ENCODE measurements at places on chromosomes 2 and 18.

DNA sequence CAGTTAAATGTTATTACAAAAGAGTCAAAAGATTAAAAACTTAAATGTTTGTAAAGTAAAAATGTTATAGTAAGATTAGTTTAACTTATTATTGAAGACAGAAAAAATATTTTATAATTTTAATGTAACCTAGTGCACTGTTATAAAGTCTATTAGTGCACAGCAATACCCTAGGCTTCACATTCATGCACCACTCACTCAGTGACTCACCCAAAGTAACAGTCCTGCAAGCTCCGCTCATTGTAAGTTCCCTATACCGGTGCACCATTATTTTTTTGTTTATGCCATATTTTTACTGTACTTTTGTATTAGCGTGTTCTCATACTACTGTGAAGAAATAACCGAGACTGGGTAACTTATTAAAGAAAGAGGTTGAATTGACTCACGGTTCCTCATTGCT, 759.7 kb upstream of the CDH7 start:
- no peak for DNase-seq

DNA sequence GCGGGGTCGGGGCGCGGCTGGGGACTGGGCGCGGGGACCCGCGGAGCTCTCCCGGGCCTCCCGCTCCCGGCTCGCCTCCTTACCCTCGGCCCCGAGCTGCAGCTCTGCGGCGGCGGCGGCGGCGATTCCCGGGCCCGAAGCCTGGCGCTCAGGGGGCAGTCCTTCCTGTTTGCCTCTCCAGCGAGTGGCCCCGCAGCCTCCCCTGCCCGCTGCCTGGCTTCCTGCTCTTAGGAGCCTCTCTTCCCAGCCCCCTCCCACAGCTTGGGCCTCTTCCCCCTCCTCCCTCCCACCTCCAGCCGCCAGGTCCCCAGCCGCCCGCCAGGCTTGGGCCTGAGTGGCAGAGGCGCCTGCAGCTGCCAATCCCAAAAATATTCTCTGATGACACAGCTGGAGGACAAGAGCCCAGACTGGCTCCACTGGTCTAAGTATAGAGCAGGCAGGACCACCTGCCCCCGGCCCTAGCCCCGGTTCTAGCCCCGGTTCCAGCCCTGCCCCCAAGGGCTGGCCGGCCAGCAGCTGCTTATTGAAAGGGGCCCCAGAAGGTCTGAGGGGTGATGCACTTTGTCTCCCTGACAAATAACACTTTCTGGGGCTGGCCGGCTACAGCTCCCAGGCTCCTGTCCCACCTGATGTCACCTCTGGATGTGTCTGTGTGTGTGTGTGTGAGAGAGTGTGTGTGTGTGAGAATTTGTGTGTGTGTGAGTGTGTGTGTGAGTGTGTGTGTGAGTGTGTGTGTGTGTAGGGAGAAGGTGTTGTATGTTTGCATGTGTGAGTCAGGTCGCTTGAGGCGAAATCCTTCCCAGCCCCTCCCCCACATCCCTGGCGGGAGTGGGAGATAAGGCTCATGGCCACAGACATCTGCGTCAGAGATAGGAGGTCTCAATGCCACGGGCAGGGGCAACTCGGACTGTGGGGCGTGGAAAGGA, at the start of gene OBSL1:
TSS of gene OBSL1 (minus strand) at position 229 of the 926 bp plus-strand sequence. CDS start 307 bp downstream, outside the sequence.
- no peak for DNase-seq

- DNase-seq: no peak
These were observed 522.8 kb downstream of the MBD2 start for GRCh38 chr18:53701697-53702096.

DNA sequence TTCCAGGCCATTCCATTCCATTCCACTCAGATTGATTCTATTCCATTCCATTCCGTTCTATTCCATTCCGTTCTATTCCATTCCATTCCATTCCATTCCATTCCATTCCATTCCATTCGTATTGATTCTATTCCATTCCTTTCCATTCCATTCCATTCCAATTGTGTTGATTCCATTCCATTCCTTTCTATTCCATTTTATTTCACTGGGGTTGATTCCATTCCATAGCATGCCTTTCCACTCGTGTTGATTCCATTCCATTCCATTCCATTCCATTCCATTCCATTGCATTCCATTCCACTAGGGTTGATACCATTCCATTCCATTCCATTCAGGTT, 1142.3 kb downstream of the RPIA start:
- DNase-seq: no peak

DNA sequence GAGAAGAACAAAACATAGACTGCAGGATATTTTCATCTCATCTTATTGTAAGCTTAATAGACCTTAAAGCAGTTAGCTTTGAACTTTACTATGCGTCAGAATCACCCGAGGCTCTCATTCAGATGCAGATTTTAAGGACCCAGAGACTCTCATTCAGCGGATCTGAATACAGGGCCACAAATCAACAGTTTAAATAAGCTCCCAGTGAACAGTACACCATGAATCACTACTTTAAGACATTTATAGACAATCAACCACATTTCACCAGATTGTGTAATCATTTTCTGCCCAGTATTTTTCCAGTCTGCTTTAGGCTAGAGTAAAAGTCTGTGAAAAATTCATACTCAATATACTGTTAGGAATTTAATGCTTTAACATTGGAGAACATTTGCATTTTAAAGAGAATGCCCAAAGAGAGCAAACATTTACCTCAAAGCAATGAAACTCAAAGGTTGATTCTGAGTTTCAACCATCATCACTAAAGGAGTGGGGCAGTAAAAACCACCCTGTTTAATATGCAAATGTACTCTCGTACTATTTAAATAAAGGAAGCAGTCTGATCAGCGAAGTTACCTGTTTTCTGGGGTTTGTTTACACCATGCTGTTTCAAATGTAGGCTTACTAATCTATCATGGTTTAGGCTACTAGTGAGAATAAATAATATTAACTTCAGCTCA, 11.0 kb upstream of the ALPK2 start:
- no peak for DNase-seq

GRCh38 chr2:113064898-113065297, 2.9 kb upstream of the IL1F10 start:
- no peak for DNase-seq

- DNase-seq: no peak
These were observed 30.4 kb upstream of the C2orf66 start for GRCh38 chr2:196839574-196839973.

GRCh38 chr2:128788636-128789220, 470.1 kb upstream of the HS6ST1 start:
- no peak for DNase-seq
